NCI-H524 treated with DMSO at 0.1 percent for 48 hours (cell line): ENCODE measurements at places on chromosomes 7 and 10.

DNA sequence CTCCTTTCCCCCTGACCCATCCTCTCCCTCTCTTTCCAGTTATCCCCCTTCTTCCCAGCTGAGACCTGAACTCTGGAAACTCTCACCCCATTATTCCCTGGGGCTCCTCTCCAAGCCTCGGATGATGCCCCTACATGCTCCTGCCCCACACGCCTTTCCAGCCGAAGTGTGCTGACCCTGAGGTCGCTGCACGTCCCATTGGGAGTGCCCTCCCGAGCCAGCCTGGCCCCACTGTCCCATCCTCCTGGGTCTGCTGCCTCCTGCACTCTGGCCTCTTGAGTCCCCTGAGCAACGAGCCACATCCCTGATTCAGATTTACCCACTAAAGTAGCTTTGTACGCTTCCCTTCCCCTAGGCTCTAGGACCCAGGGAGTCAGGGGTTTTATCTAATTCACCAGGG, 87.4 kb downstream of the TCERG1L start:
- no peak for DNase-seq

- DNase-seq, result peak; percentile 35
These were observed 7.5 kb downstream of the LAMB1 start for GRCh38 chr7:107995184-107996071.

DNA sequence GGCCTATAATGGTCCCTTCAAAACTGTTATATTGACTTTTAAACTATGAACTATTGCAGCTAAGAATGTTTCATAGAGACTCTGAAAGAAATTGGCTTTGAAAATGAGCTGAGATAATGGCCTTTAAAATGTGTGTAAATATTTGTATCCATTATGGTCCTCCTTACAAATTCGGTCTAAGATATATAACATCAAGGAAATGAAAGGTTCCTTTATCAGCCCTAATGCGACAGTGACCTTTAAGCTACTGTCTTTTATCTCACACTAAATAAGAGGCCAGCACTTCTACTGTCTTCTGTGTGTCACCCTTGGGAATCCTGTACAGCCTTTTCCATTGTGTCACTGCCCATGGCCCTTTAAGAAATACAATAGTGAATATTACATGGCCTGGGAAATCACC, 19.5 kb downstream of the COL28A1 start:
- no peak for DNase-seq

DNA sequence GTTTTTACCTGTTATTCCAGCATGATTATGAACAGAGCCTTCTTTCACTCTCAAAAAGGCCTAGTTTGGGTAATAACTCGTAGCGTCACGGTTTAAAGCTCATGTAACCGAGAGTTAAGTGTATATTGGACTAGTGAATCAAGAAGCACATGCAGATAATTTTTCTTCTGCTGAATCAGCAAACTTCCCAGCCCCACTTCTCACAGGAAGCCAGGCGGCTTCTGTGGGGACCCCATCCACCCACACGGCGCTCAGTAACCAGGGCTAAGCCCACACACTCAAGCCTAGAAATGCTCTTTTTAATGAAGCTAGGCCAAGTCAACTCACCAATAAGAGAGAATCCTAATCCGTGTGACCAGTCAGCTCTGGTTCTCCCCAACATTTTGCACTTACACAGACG, 191.2 kb upstream of the MGMT start:
- DNase-seq, result no peak

DNA sequence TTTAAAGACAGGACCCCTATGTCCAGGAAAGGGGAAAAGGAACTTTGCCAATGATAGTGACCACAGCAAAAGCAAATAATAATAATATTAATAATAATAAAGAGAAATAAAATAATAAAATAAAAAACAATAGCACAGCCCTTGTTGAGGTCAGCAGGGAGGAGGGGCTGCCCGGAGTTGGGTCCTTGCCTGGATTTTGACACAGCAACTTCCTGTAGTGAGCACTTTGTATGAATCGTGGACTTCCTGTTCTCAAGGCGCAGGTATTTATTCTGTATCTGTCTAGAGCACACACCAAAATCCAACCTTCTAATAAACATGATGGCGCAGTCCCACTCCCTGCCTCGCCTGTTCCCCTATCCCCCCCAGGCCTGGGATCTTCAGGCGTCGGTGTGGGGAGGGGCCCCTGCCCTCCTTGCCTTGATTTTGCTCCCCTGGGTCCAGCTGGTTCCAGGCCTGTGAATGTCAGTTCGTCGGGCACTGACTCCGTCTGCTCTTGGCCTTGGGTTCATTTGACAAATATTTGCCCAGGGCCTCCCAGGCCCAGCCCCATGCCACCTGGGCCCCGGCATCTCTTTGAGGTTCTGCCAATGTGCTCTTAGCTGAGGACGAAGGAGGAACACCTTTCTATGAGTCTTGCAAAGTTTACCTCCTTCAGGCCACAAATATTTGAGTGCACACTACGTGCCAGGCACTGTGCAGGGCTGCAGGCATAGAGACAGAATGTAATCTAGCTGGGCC, 13.9 kb downstream of the TRIM8 start:
- no peak for DNase-seq

DNA sequence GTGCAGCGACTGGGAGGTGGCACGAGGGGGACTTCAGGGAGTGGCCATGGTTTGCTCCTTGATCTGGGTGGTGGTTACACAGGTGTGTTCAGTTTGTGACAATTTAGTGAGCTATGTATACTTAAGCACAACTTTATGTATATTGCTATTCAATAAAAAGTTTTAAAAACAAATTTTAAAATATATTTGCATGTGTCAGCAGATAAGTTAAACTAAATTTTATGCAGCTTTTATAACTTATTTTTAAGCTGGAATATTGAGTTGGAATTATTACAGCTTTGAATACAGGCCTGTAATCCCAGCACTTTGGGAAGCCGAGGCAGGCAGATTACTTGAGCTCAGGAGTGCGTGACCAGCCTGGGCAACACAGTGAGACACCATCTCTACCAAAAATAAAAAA, 5.4 kb downstream of the BAIAP2L1 start:
- no peak for DNase-seq
